ENCODE measurements at places on chromosomes 16 and 17.
A peak's percentile ranks its signal among the peaks of the same experiment; 100 is the strongest.

- DNase-seq = no peak
Observed at GRCh38 chr16:66203476-66203875, 163.0 kb upstream of the CDH5 start.

DNA sequence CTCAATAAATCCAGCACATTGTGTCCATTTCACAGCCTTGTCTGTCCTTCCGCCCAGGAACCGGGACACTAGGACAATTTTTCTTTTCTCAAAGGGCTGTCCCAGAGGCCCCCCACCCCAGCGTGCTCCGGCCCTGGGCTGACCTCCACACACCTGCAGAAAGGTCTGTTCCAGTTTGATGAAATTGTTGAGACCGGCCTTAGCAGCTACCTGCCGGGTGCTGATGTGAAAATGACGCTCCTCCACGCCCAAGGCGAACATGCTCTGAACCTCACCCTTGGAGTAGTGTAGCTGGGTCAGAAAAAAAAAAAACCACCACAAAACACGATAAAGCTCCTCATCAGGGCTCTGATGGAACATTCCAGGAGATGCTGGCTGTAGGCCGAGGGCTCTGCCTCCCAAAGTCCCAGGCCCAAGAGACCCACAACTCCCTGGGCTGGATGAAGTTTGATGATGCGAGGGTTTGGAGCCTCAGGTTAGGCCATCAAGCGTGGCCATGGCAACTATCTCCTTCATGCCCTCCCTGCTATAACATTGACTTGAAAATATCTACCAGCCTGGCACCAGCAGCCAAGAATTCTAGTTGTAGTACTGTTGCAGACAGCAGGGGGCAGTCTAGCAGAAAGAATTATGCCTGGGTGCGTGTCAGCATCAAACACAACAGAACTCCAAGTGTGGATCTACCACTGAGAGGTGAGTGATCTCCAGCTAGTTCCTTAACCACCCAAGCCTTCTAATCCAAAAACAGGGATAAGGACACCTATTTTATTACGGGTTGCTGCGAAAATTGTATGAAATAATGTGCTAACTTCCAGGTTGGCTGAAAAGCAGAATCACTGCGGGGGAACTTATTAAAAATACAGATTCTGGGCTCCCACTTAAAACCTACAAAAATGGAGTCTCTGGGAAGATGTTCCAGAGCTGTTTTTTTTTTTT, 62.1 kb downstream of the RMI2 start:
- DNase-seq = peak; percentile 59

DNA sequence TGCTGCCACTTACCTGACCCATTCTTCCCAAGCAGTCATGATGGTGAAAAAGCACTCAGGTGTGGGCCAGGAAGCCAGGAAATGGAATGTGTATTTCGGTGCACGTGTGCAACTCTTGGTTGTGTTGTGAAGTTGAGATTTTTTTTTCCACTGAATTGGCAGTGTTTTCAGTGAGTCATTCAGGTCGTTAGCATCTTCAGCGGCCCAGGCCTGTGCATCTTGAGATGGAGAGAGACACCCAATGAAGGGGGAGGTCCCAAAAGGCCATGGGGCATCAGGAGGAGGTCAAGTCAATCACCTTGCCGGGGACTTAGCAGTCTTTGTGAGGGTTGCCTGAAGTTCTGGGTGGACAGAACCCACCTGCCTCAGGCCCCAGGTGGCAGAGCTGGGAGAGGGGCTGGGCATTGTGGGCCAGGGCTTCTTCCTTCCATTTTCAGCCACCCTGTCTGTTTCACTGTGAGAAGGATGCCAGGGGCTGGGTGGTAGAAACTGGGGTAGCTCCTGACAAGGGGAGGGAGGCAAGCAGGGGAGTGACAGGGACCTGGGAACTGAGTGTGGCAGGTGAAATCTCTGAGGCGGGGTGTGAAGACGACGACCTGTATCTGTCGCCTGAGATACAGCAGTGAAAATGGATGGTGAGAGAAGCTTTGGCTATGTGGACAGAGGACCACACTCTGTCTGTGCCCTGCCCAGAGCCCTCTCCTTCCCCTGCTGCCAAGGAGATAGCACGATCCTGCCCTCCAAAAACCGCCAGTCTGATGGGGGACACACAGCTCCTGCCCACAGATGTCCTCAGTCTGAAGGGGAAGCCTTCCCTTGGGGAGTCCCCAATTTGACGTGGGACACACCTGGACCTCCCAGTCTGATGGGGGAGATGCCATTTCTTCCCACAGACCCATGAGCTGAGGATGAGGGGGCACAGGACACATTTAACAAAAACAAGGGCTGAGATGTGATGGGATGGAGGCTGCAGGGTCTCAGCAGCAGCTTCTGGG, 11.9 kb downstream of the TBKBP1 start:
- peak; percentile 7 for DNase-seq

DNA sequence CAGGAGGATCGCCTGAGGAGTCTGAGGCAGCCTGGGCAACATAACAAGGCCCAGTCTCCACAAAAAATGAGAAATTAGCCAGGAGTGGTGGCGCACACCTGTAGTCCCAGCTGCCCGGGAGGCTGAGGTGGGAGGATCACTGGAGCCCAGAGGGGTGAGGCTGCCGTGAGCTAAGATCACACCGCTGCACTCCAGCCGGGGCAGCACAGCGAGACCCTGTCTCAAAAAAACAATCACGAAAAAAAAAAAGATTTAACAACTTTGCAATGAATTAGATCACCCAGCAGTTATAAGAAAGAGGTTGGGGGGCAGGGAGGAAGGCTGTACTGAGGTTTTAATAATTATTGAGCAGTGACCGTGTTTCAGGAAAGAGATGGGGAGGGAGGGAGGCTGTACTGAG, 49.4 kb downstream of the RPH3AL start:
- no peak for DNase-seq

DNA sequence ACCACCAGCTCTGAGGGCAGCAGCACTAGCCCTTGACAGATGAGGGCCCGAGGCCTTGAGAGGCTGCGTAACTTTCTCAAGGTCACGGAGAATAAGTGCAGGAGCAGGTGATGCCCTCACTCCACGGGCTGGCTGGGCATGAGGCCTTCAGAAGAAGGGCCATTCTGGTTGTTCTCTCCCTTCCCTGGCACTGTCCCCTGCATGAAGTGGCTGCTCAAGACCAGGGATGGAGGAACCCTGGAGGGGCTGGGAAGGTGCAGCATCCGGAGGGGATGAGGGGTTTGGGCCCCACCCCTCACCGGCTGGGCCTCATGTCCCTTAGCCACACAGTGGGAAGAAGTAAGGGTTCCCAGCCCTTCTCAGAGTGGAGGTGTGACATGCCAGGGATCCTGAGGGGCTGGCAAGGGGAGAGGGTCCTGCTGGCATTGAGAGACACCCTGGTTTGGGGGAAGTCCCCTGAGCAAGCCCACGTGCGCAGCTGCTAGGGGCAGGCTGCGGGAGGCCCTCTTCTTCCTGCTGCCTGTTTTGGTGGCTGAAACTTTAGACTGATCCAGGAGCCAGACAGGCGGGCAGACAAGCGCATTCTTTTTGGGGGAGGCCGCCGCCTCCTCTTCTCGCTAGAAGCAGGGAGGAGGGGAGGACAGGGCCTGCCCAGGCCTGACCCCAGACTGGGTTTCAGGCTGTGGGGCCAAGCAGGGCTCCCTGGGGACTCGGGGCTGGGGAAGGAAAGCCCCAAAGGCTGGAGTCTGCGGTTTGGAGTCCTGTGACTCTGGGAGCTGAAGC, 74.0 kb downstream of the N4BP1 start:
- DNase-seq = peak; percentile 84

GRCh38 chr16:77385481-77385880, 49.4 kb downstream of the ADAMTS18 start:
- DNase-seq = no peak

DNA sequence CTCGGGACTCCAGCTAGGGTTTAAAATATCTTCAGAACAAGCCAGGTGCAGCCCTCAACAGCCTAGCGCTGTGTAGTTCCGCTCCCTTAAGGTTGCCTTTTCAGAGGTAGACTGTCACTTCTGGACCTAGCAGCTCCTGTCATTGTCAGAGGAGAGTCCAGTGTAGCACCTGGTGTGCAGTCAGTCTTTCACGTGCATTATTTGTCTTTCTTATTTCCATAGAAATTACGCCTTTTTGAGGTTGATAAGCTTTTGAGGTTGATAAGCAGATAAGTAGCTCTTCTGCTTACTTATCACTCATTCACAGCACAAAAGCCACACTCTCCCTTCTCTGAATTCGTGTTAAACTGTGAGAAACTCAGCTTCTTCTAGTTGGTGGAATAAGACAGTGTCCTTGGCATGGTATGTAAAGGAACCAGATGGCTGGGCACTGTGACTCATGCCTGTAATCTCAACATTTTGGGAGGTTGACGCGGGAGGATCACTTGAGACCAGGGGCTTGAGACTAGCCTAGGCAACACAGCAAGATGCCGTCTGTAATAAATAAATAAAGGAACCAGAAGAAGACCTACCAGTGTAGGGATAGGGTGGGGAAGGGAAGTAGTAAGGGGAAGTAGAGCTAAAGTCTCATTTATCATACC, 10.2 kb downstream of the EEF2K start:
- DNase-seq = no peak

Data from left hindlimb (tissue), 1 donor.